GDM1 (cell line): ENCODE measurements at places on chromosomes 16 and 17.

- DNase-seq = no peak
Observed at GRCh38 chr16:17362183-17362582, 108.6 kb downstream of the XYLT1 start.

- DNase-seq = no peak
Observed at GRCh38 chr16:424033-424622, 1.3 kb upstream of the RAB11FIP3 start.

DNA sequence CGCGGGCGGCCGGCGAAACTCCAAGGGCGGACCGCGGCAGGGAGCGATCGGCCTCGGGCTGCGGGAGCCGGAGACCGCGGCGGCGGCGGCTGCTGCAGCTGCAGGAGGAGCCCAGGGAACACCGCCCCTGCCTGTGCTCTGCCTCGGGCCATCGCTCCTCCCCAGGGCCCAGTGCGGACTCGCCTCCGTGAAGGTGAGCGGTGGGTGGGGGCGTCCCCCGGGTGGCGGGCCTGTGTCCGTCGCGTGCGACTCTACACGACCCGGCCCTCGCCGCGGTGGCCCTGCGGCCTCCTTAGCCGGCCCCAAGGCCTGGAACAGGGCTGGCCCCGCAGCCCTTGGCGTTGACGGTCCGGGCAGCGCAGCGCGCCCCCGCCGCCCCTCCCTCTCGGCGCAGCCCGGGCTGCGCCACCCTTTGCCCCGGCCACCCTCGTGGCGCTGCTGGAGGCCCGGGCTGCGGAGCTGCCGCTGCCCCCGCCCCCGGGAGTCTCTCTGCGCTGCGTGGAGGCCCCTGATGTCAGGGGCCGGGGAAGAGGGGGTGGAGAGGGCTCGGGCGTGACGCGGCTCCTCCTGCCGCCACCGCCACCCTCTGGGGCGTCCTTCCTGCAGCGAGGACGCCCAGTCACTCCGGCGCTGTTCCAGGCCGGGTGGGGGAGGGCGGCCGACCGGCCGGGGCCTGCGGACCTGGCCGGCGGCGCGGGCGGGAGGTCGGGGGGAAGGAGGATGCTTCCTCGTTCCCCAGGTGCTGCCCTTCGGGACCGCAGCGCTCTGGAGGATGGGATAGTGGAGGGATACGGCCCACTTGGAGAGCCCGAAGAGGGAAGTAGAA is 485 bp downstream of the DYNLL2 start:
- no peak for DNase-seq

GRCh38 chr17:48734333-48735061 is 5.9 kb upstream of the HOXB13 start:
- no peak for DNase-seq

DNA sequence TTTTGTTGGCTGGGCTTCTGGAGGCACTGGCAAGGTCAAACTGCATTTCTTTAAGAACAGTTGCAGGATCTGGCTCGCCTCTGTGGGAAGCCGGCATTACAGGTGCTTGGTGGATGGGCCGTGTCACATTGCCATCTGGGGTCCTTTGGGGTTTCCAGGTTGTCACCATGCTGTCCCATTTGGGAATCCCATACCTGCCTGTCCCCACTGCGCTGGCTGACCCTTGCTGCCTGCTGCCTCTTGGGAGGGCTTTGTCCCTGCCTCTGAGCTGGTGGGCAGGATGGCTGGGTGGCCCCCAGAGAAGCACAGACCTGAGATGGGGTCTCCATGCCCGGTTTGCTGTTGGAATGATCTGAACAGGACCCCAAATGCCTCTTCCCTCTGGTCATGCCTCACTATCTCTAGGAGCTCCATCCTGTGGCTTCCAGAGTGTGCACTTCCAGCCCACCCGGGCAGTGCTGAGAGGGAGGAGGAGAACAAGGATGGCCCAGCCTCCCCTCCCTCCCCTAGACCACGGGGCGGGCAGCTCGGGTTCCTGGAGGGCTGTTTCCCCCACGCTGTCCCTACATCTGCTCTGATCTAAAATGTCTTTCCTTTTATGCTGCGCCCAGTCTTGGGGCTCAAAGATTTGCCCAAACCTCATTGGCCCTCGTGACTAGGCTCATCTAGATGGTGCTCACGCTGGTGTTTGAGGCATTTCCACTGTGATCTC is 28.0 kb downstream of the OR1D5 start:
- no peak for DNase-seq

DNA sequence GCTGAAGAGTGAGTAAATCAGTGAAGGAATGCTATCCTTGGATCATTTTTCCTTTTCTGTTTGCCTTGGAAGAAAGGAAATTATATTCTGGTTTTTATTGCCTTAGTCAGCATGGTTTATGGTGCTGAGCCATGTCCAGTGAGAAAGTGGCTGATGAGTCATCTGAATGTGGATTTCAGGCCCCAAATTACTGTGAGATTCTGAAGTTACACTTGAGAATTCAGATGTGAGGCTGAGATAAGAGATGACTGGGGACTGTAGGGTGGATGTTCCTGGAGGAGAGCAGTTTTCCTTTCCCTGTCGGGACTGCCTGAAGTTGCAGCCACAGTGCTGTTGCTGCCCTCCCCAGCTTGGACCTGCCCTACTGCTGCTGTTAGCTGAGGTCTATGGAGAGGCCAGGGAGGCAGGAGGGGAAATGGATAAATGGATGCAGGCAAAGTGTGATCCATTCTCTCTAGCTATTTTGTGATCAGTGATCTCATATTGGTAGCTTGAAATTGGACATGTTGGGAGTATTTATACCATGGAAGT is 4.2 kb upstream of the MAP3K14 start:
- no peak for DNase-seq

GRCh38 chr16:72612256-72612655 is 435.7 kb downstream of the ZFHX3 start:
- no peak for DNase-seq

DNA sequence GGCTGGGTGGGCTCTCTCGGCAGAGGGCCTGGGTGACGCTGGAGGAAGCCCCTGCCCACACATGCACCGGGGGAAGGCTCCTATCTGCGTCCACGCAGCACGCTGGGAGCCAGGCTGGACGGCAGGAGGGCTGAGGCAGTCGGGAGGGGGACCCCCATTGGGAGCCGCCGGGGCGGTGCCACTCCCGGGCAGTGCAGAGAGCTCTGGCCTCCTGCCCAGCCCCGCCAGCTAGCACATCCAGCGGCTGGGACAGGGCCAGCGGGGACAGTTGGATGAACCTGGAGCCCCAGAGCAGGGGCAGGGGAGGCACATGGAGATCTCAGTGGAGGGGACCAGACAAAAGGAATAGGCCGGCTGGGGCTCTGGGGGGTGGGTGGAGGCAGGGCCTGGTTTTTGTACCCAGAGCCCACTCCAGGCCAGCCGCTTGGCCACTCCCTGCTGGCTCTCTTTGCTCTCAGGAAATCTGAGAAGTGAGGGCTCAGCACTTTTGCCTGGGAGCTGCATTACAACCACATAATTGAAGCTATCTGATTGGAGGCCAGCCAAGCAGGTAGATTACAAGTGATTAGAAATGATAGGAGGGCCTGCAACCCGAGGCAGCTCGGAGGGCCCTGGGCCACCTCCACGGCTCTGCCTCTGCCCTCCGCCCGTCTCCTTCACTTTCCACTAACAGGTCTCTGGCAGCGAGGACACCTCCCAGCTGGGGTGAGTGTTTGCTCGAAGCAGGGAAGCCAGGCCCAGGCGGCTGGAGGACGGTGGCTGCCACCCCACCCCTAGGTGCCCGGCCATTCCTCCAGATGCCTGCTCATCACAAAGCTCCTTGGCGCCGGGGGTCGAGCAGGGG is 40.1 kb downstream of the ENGASE start:
- no peak for DNase-seq

- DNase-seq = peak; percentile 64
Observed at GRCh38 chr16:12289175-12290063, 312.9 kb downstream of the SNX29 start.

DNA sequence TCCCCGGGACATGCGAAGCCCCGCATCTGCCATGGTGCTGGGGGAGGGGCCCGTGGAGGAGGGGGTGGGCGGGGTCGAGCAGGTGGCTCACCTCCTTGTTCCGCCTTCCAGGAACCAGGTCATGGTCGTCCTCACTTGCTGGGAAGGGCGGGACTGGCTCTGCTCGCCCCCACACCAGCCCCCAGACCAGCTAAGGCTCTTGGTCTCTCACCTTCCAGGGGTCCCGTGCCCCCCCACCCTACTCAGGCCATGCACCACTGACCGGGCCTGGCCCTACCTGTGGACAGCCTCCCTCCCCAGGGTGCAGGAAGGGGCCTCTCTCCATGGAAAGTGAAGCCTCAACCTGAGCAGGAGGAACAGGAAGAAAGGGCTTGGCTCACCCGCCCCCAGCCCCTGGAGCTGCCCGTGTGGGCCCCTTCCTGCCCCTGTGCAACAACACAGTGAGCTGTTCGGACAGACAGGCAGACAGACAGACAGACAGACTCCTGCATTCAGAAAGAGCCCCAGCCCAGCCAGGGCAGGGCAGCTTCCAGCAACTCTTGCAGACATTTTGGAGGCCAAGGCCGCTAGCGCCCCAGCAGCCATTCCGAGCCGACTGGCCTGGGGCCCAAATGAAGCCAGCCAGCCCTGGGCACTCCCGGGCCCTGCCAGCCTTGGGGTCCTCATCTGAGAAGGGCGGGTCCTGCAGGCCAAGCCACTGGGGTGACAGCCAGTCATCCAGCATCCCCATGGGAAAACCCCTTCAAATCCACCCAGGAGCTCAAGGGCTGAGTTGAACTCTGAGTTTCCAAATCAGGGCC is 8.1 kb upstream of the KREMEN2 start:
- DNase-seq = peak; percentile 74

GRCh38 chr16:74501484-74502478 is 80.5 kb upstream of the CLEC18B start:
- no peak for DNase-seq

GRCh38 chr17:2181897-2182448 is 121.6 kb downstream of the SMG6 start:
- DNase-seq = no peak

- DNase-seq = no peak
Observed at GRCh38 chr17:76468634-76469010, 1.2 kb downstream of the AANAT start.

DNA sequence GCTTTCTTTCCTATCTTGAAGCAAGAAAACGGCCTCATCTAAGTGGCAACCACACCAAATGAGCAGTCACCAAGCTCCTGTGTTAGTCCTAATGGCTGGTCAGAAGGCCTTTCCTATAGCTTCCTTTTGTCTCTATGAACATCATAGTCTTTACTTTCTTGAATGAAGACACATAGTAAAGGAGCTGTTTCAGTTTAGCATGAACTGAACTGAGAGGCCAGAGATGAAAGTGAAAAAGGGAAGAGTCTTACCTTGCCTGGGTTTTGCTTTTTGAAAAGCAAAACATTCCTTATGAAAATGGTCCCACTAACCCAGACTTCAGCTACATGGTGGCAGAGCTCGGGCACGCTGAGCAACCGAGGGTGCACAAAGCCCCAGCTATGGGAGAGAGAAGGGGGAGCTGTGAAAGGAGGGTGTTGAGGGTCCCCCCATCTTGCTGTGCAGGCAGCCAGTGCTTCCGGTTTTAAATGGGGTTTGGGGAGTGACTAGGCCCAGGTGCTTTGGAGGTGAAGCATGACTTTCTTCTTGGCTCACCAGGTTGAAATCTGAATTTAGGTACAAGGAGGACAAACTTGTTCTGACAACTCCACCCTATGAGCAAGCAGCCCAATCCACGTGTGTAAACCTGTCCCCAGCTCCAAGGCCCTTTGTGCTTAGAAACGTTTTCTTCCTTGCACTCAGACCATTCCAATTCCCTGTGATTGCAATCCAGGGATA is 9.1 kb upstream of the PSMC3IP start:
- no peak for DNase-seq

DNA sequence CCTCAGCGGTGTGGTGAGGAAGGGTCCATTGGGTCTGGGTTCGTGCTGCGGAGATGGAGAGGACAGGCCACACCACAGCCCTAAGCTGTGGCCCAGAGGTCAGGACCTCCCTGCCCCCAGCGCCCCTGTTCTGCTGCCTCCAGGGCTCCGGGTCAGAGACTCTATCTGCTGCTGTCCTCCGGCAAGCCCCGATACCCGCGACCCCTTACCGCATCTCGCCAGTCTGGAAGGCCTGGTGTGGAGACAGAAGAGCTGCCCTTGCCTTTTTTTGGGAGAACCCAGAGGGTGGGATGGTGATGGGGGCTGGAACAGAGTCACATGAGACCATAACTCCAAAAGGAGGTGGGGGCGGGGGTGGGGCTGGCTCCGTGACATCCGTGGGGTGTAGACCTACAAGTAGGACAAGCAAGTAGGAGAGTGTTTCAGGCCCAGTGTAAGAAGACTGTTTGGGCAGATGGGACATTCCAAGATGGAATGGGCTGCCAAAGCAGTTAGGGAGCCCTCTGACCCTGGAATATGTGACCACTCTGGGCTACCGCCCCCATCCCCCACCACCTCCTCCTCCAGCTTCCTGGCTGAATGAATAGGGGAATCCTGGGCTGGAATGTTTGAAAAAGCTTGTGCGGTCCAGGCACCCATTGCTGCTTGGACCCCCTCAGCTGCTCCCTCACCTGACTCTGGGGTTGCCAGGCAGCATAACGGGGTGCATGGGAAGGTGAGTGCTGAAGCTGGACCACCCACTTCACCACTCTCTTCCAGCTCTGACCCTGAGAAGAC is 1.4 kb downstream of the XYLT2 start:
- no peak for DNase-seq

DNA sequence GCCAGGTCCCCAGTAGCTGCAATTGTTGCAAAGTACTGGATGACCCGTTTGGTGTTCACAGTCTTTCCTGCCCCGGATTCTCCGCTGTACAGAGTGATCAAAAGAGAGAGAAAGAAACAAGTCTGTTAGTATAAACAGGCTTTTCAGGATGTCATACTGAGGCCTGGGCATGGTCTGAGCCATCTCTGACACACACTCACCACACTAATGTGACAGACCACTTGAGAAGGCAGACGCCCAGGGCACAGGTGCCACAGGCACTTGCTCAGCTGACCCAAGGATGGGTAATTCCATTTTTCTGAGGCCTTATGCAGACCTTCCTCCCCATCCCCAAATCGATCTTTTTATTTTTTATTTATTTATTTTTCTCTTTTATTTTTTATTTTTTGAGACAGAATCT is 7.5 kb downstream of the MYH3 start:
- no peak for DNase-seq

- DNase-seq = no peak
Observed at GRCh38 chr16:84496991-84497390, 7.5 kb downstream of the MEAK7 start.

- DNase-seq = no peak
Observed at GRCh38 chr16:2019518-2019920, at the start of gene NPW. TSS of gene NPW (plus strand) at chr16:2019785.

DNA sequence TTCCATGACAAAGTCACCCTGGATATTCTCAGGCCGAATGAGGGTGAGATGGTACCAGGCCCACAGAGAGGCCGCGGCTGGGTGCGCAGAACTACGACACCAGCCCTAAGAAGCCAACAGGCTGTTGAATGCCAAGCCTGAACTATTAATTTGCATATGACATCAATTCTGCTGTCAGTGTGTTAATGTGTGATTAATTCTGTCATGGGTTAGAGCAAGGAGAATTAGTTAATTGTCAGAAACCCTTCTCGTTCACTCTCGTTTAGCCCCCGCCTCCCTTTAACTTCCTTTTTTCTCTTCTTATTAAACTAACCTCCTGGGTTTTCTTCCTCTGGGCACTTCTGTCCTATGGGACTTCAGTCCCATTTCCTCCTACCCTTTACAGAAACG is 123.4 kb downstream of the ZFHX3 start:
- no peak for DNase-seq

- DNase-seq = peak; percentile 29
Observed at GRCh38 chr17:40068917-40069750, 6.4 kb downstream of the THRA start.
